ENCODE measurements at places on chromosomes 7 and 10.

DNA sequence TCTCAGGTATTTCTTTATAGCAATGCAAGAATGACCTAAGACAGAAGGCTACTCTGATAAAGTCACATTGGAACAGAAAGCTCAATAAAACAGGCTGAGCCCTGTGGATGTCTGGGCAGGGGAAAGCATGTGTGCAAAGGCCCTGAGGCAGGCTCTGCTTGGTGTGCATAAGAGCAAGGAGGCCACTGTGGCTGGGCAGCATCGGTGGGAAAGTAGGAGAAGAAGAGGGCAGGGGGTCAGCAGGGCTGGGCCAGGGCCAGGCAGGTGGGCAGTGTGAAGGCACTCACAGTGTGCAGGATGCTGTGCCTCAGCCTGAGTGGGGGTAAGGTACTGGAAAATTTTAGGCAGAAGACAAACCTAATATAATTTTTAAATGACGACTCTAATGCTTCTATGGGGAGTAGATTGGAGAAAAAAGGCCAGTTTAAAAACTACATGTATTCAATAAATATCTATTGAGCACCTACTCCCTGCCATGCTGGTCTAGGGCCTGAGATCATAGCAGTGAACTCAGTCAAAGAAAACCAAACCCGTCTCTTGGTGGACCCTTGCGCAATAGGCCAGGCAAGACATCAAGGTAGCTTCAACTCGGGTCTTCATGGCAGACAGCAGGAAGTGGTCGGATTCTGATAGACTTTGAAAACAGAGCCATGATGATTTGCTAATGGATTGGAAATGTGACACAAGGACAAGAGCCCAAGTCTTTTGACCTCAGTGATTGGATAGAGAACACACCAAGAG lies 572.3 kb downstream of the TCERG1L start:
- no peak for DNase-seq

DNA sequence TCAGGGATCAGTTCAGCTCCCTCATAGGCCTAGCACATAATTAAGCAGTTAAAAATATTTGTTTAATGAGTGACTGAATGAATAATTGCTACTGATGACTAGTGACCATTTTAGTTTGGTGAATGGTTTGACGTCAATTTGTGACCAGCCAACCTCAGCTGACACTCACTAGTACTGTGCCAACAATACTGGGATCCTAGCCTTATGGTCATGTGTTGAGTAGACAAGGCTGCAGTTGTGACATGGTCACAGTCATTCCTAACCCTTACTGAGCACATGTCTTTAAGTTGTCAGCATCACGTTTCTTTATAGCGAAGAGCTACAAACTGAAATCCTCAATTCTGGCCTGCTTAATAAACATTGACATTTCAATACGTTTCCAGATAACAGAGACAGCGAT lies 86.9 kb upstream of the SLC26A5 start:
- DNase-seq, result no peak

DNA sequence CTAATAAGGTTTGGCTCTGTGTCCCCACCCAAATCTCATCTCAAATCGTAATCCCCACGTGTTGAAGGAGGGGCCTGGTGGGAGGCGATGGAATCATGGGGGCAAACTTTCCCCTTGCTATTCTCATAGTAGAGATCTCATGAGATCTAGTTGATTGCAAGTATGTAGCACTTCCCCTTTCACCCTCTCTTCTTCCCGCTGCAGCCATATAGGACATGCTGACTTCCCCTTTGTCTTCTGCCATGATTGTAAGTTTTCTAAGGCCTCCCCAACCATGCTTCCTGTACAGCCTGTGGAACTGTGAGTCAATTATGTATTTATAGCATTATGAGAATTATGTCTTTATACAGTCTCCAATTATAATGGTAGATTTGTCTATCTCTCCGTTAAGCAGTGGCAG lies 594.5 kb downstream of the ACTR3B start:
- no peak for DNase-seq

DNA sequence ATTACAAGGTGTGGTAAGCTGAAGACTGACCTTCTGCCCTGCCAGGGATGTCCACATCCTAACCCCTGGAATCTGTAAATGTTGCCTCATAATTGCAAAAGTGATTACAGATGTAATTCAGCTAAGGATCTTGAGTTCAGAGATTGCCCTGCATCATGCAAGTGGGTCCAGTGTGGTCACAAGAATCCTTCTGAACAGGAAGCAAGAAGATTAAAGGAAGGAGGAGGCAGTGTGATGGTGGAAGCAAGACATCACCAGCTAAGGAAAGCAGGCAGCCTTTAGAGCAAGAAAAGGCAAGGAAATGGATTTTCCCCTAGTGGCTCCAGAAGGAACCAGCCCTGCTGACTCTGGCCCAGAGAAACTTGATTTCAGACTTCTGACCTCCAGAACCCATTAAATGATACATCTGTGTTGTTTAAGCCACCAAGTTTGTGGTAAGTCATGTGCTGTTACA lies 78.1 kb downstream of the USP6NL start:
- DNase-seq, result no peak

DNA sequence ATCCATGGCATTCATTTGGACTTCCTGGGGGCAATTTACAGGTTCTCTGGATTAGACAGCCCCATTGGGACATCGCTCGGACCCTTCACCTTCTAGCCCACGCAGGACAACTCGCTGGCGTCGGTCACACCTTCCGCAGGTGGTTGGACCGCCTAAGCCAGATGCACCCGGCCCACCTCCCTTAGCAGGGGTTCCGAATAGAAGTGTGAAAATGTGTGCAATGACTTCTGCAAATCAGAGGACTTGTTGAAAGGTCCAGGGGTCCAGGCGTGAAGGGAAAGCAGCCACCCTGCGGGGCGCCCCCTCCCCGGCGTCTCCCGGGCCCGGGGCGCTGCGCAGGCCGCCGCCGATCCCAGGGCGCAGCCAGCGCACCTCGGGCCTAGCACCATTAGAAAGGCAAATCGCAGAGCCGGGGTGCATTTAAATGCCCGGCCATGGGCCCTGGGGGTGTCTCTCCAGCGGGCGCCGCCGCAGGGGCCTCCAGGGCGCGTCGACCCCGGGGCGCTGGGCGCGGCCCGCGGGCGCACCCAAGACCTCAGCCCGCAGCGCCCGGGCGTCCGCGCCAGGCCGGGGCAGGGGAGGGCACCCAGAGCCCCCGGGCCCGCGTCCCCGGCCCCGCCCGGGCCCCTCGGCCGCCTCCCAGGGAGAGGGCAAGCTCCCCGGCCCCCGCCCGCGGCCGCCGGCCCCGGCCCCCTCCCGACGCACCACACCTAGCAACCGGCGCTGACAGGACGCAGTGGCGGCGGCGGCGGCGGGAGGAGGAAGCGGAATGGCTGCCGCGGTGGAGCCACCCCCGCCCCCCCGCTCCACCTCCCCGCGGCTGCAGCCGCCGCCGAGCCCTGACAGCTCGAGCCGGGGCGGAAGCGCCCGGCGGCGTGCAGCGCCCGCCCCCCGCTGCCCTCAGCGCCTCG lies 1.2 kb downstream of the JAZF1 start:
- no peak for DNase-seq

DNA sequence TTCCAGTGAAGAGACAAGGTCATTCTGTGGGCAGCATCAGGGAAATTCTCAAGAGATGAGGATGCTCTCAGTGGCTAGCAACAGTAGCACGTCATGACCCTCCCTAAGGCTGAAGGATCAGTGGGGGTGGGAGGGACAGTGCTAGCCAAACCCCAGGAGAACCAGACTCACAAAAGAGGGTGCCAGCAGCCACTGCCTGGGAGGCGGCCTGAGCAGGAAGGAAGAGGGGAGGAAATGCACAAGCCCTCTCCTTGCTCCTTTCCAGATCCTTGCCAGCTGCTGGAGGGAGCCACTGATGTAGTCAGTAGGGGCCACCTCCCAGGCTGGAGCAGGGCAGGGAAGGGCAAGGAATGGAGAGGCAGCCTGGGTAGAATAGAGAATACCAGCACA lies 302.7 kb downstream of the RPS24 start:
- DNase-seq, result no peak

DNA sequence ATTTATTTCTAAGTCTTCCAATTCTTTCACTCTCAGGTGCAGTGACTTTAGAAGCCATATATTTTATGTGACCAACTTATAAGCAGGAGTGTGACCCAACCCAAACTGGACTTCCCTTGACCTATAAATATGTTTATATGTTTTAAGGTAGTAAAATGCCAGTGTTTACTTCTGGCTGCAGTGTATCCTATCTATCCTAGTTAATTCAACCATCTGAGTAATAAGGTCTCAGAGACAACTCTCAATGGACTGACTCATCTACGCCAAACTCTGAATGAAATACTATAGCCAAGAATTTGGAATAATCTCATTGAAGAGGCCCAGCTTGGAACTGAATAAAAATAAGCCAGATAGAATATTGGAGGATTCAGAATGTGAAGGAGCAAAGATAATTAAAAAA lies 544.5 kb upstream of the SORCS1 start:
- DNase-seq, result no peak

DNA sequence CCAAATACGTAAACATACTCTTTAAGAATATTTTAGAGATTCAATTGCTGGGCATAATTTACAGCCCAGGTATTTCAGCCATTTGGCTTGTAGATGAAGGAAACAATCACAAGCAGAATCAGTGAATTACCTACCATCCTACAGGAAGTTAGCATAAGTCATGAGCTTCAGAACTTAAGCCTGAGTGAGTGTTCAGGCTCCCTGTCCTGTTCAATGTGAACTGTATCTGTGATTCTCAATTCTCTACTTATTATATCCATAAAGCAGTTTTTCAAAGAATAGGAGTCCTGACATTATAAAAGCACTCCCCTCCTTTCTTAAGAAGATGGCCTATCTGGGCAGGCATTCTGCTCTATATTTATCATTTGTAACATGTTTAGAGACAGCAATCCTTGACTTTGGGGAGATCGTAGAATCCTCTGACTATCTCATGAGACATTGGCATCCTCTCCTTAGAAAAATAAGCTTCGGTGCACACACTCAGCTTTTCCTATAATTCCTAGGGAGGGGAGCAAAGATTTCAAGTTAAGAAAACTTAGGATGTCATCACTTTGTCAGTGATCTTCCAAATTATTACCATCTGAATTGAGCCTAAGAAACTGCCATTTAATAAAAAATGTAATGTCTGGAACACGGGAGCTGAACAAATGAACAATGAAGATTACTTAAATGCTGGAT lies 645.2 kb upstream of the IGFBP3 start:
- no peak for DNase-seq

- DNase-seq, result no peak
Measured at GRCh38 chr7:88460650-88461049, 154.0 kb upstream of the STEAP4 start.

DNA sequence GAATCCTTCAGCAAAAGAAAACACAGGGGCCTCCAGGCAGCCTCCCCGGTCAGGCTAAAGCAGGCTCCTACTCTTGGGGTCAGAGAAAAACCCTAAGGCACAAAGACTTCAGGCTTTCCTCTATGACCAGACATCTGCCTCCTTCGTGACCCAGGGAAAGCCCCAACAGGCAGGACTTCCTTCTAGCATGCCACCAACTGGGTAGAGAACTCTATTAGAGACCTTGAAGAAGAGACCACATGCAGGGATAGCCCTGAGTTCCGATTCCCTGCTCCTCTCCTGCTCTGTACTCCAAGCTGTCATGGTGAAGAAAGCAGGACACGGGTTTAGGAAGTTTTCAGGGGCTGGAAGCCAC lies 1.3 kb downstream of the TRPV6 start:
- no peak for DNase-seq

- DNase-seq, result no peak
Measured at GRCh38 chr10:79552143-79552542, 8.1 kb downstream of the SFTPA2 start.

- DNase-seq, result no peak
Measured at GRCh38 chr10:50244201-50244600, 7.1 kb downstream of the ASAH2 start.

DNA sequence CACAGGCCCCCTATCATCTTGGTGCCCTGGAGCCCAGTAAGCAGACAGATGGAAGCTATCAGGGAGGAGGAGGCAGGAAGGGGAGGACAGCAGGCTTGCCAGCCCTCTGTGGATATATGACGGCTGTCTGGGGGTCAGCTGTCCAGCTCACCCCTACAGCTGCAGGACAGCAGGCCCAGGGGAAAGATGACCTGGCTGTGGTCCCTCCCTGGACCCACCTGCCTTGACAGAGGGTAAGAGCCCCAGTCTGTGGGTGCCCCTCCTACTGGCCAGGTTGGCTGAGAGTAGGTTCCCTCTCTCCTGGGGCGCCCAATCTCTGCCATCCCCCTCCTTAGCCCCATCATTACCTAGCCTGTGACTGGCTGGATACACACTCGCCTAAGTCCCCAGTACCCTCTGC lies 62.5 kb downstream of the C10orf143 start:
- no peak for DNase-seq

DNA sequence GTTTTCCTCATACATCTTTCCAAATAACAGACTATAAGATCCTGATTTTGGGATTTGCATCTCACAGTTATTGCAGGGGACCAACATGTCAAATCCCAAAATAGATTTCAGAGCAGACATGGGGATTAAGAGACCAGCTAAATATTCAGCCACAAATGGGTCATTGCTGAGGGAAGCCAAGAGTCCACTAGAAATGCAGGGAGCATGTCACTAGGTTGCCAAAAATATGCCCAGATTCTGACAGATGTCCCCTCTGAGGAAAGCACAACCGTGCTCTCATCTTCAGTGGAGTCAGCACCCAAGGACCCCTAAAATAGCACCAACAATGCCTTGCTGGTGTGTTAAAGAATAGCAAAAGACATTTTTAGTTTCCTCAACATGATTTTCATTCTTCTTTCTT lies 56.2 kb upstream of the AGK start:
- no peak for DNase-seq

- peak; percentile 29 for DNase-seq
Measured at GRCh38 chr10:49298671-49298982, 343 bp upstream of the C10orf71 start.

DNA sequence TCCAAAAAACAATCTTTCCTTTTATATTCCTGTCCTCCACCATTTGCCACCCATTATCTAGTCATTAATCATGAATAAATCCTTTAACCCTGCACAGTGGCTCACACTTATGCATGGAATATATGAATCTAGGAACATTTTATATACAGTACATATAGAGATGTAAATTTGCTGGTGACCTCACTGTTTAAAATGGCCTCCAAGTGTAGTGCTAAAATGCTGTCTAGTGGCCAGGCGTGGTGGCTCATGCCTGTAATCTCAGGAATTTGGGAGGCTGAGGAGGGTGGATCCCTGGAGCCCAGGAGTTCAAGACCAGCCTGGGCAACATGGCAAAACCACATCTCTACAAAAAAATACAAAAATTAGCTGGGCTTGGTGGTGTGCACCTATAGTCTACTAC lies 9.6 kb downstream of the NANOS1 start:
- no peak for DNase-seq

DNA sequence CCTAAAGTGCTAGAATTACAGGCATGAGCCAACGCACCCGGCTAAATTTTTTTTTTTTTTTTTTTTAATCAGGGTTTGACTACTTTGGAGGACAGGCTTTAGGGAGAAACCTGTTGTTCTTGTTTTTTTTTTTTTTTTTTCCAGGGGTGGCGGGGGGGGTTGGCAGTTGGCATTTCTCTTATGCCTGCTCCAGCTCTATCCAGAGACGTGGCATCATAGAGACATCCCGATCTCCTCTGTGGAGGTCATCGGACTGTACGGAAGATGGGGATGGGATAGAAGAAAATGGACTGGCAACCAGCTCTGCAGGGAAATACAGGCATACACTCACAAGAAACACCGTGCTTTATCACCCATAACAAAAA lies 130.8 kb downstream of the PRPF18 start:
- DNase-seq, result no peak
